ENCODE measurements at places on chromosomes 2 and 18.

- DNase-seq, result no peak
These were observed 24.5 kb downstream of the CREG2 start for GRCh38 chr2:101362777-101363176.

- no peak for DNase-seq
These were observed 65.6 kb upstream of the NOSTRIN start for GRCh38 chr2:168736649-168737445.

GRCh38 chr18:27226556-27227075 lies 41.5 kb upstream of the CHST9 start:
- DNase-seq, result no peak

DNA sequence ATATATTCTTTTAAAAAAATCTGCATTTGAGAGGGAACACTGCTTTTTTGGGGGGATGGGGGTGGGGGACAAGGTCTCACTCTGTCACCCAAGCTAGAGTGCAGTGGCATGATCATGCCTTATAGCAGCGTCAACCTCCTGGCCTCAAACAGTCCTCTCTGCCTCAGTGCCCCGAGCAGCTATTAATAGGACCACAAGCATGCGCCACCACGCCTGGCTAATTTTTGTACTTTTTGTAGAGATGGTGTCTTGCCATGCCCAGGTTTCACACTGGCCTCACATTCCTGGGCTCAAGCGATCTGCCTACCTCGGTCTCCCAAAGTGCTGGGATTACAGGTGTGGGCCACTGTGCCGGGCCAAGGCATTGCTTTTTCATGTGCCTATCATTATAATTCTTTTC lies 154.2 kb downstream of the ATAD2B start:
- no peak for DNase-seq

GRCh38 chr2:70574109-70574508 lies 20.5 kb upstream of the TGFA start:
- DNase-seq, result no peak

DNA sequence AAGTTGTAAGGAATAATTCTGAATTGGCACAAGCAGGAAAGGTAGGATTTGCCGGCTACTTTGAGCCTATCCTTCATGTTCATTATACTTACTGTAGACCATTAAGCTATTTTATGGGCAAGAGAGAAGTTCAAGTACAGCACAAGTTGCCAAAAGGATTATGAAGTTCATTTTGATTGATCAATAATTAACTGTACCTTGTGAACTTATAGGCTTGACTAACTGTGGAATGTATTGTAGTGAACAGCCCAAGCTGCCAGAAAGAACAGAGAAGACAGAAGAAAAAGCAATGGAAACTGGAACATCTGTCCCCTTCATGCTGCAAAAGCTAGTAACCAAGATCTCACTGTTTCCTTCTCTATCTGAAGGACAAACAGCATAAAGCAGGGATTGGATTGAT lies 810.1 kb upstream of the ZEB2 start:
- no peak for DNase-seq

DNA sequence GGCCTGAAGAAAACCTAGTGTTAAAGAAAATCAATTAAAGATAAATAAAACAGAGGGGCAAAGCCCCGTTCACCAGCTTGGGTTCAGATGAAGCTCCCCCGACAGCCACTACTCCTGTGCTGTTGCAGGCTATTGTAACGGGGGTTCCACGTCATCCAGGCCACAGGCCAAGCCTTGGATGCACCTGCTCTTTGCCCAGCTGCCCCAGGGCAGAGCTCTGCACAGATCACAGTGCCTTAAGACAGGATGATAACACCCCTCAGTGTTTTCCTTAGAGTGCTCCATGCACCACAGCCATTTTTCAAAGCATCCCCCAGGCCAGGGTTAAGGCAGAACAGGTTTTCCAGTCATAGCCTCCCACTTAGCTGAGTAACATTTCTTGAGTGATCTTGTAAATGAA lies 32.0 kb downstream of the FASTKD2 start:
- no peak for DNase-seq

DNA sequence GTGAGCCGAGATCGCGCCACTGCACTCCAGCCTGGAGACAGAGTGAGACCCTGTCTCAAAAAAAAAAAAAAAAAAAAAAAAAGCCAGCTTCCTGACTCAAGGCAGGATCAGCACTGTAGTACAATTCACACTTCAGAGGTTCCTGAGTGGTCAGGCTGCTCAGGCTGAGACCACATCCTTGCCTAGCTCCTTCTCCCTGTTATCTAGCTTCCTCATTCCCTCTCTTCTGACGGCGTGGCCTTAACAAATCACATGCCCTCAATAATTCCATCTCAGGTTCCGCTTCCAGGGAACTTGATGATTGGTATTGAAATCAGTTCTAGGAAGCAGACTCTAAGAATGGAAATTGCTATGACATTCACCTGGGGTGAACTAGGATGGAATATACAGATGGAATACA lies 29.8 kb upstream of the KDM3A start:
- no peak for DNase-seq

DNA sequence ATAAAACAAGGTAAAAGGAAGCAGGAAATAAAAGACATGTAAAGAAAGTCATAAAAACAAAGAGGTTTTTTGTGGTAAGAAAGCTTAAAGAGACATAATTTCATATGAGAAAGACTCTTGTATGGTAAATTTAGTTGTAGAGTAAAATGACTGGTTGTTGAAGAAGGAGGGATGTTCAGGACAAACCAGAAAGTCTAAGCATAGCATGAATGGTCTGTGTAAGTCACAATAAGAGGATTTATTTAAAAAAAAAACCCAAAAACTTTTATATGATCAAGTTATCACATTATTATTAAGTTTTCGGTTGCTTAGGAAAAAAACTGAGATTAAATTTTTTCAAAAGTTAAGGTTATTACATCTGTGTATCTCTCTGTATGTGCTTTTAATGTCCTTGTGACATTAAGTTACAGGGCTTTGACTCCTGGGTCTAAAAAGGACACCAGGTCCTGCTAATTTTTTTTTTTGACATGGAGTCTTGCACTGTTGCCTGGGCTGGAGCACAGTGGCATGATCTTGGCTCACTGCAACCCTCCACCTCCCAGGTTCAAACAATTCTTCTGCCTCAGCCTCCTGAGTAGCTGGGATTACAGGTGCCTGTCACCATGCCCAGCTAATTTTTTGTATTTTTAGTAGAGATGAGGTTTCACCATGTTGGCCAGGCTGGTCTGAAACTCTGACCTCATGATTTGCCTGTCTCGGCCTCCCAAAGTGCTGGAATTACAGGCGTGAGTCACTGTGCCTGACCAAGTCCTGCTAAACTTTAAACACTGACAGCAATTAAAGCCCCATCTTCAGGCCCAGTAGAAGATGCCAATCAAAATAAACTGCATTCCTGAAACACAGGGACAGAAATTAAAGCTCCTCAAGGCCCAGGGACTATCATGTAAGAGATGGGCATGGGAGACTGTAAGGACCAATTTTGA lies 14.2 kb upstream of the OXER1 start:
- no peak for DNase-seq

- no peak for DNase-seq
These were observed 292.8 kb downstream of the INSIG2 start for GRCh38 chr2:118380915-118381653.

DNA sequence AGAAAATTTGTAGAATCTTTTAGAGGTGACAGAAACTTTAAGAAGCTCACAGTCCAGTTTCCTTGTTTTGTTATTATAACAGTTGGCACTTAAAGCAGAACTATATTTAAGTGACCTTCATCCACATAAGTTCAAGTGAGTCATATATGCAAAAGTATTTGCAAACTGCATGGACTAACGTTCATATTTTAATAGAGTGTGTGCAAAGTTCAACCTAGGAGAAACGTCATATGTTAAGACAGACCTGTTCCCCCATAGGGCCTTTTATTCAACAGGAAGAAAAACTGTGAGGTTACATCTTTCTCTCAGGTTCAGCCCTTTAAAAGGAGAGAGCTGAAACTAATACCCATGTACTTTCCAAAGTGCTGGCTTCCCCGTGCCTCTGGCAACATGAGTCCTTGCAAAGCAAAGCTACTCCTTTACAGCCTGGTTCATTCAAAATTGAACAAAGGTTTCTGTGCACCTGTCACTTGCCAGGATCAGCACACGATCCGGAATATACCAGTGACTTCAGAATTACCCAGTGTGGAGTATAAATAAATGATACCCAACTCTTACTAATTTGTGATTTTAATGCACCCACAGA lies 280.0 kb upstream of the RAB12 start:
- no peak for DNase-seq

DNA sequence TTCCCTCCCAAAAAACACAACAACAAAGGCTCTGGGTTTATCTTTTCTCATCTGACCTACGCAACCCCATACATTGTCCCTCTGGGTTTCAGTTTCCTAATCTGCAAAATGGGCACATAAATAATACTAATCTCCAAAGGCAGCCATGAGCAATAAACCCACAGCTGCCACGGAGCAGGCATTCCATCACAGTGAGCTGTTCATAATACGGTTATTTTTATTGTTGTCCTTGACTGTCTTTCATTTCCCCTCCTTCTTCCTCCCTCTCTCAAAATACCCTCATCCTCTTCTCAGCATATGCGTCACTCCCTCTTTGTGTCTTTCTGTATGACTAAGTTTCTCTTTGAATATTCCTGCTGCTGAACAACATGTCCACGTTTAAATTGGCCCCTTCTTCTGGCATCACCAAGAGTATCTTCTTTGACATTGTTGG lies 129.8 kb upstream of the CAB39 start:
- DNase-seq, result no peak

DNA sequence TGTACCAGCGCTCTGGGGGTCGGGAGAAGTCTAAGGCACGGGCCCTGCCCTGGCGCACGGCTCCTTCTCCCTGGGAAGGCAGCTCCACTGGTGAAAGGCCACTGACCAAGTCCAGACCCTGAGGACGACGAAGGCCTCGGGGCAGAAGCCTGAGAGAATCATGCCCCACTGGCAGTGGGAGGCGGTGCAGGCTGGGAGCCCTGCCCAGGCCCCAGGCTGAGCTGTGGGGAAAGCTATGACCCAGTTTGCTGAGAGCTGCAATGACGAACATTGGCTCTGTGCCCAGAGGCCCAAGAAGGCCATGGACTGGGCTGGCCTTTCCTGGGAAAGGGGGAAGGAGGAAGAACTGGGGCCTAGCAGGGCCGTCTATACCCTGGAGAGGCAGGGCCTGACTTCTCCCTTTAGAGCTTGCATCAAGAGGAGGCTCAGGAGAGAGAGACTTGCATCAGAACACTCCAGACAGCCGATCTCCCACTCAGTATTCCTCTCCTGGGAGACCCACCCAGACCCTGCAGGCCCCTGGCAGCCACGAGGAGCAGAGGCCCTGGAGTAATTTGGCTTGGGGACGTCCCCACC lies 32.9 kb downstream of the HS1BP3 start:
- no peak for DNase-seq

DNA sequence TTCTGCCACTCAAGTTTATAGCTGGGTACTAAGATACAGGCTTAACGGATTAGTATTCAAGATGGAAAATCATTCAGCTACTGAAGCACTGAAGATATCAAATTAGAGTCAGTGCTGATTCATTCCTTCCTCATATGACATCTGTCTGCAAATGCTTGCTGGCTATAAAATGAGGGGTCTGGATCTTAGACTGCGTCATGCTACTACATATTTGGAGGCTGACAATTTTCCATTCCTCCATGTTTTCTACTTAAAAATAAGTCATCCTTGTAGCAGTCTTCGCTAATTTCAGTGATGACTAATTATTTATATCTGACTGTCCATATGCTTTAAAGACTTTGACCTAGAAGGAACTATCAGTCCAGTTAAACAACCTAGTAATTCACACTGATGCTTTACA lies 233.4 kb downstream of the RIT2 start:
- DNase-seq, result no peak

- DNase-seq, result no peak
These were observed 851.4 kb downstream of the BCL11A start for GRCh38 chr2:59702026-59702425.

GRCh38 chr18:62717925-62718800 lies 2.8 kb downstream of the PHLPP1 start:
- DNase-seq, result no peak

DNA sequence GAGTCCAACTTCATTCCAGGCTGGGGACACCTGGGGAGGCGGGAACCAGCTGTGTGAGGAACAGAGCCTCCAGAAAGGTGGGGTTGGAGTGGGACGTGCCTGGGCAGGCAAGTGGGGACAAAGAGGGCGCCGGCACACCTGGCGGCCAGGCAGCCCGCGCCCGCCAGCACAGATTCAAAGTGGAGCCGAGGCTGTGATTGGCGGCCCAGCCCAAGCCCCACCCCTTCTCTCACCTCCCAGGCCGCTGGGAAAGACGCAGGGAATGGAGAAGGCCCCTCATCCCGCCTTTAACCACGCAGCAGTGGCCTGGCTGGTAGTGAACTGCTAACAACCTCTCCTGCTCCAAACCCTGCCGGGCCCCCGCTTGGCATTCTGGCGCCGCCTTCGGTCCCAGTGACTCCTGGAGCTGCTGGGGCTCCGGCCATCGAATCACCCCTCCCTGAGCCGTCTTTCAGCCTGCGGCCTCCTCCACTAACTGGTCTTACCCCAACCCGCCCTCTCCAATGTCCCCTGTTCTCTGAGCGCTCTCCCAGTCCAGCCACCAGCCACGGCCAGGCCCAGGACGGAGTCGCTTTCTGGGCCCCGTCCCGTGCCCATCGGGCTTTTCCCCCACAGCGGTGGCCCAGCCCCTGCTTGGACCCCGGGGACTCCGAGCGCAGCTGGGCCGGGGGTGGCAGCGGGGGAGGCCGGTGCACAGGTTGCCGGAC lies 27.9 kb upstream of the PTMA start:
- no peak for DNase-seq

DNA sequence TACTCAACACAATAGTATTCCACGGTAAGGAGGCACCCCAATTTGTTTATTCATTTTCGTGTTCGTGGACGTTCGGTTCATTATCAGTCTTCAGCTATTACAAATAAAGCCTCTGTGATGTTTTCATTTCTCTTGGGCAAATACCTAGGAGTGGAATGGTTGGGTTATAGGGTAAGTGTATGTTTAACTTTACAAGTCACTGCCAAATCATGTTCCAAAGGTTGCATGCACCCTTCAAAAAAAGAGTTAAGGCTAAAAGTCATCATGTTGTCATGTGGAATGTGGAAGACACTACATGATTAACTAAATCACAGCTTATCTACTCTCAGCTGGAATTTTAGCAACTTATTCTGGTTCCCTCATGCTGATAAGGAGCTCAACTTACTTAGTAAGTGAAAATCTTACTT lies 15.8 kb downstream of the INO80C start:
- DNase-seq, result no peak

Measured in stimulated activated CD4-positive, alpha-beta T cell treated with anti-CD3 and anti-CD28 coated beads, Interleukin-1b, Interleukin-23, amount 100 ng/mL, for 4 hours (primary cell).